ENCODE measurements at places on chromosomes 7 and 10.
A peak's percentile ranks its signal among the peaks of the same experiment; 100 is the strongest.

DNA sequence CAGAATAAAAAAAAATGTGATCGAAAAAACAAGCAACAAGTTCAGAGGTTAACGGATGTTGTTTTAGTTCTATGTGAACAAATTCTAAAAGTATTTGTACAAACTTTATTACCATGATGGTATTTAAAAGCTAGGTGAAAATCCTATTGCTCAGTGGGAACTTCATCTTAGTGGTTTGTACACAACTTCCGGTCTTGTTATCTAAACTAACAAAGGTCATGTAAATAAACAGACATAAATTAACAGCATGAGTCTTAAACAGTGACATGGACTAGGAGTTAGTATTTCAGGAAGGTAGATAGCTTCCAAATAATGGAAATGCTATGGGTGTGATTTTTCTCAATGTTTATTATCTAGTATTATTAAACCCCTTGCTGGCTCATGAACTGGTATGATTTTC, 83.8 kb downstream of the SPAG6 start:
- no peak for DNase-seq

DNA sequence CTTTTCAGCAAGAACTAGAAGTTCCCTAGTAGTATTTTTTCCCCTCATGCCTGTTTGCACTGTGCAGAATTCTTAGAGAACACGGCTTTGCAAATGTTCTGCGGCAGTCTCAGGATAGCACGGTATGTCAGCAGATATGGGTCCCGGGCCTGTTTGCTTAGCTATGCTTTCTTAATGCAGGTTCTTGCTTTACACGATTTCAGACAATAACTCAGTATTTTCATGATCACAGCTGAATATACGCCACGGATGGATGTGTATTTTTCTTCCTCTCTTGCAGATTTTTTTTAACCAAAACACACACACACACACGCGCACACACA, 137.3 kb downstream of the HECW1 start:
- peak; percentile 26 for DNase-seq

- DNase-seq = no peak
These were observed 30.1 kb downstream of the AFAP1L2 start for GRCh38 chr10:114374053-114374791.

DNA sequence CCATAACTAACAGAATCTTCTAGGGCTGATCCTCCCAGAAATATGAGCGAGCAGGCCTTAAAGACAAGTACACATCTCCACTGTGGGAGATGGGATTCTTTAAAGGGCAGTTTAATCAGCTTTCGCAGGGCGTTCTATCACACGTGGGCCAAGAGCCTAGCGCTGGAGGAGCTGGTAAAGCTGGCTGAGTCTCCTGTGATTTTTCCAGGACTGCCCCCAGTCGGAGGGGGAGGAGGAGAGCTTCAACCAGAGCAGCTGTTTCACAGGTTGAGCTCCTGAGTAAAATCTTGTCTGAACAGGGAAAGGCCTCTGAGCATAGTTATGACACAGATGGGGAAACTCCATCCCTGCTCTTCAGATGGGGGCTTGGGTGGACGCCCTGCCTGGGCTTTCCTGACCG, 87.0 kb downstream of the ZNF365 start:
- no peak for DNase-seq

GRCh38 chr10:114634609-114634979, 23.5 kb downstream of the ABLIM1 start:
- peak; percentile 58 for DNase-seq

- peak; percentile 58 for DNase-seq
These were observed 7.3 kb downstream of the SKIDA1 start for GRCh38 chr10:21518149-21518640.
